Peyer's patch (tissue), 4 donors: ENCODE measurements at places on chromosomes 7 and 10.

DNA sequence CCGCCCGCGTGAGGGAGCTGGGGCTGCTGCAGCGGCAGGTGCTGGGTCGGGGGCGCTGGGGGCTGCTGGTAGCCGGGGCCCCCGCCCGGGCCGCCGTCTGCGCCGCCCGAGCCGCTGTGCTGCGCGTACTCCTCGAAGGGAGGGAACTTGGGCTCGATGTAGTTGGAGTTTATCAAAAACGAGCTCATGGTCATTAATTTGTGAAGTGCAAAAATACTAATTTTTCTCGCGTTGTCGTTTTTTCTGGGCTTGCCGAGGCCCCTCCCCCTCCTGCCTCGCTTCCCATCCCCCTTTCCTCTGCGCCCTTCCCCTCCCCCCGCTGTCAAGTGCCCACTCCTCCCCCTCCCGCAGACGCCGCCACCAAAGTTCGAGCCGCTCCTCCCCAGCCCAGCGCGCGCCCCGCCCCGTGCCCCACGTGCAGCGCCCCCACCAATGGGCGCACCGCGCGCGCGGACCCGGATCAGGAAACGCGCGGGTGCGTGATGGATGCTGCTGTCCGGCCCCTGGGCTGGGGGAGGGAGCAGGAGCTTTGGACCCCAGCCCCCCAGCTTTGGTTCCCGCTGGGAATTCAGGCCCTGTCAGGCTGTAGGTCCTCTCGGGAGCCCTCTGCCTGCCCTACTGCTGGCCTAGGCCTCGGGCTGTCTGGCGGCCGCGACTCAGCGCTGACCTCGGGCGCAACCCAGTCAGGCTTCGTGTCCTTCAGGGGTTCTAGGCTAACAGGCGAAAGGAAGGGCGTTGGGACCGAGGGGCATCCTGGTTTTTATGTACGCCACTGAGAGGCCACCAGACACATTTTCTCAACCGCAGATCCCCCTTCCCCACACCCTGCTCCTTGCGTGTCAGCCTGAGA, at the start of gene HOXA4:
TSS of gene HOXA4 (minus strand) at position 218 of the 850 bp plus-strand sequence. CDS start at position 194, 24 bp downstream.
- DNase-seq, result peak; percentile 95
- no peaks in the 10 kb centered on the region for H3K36me3 ChIP-seq
- H3K4me1 ChIP-seq, result peaks cover 11% of the 10 kb centered on the region

DNA sequence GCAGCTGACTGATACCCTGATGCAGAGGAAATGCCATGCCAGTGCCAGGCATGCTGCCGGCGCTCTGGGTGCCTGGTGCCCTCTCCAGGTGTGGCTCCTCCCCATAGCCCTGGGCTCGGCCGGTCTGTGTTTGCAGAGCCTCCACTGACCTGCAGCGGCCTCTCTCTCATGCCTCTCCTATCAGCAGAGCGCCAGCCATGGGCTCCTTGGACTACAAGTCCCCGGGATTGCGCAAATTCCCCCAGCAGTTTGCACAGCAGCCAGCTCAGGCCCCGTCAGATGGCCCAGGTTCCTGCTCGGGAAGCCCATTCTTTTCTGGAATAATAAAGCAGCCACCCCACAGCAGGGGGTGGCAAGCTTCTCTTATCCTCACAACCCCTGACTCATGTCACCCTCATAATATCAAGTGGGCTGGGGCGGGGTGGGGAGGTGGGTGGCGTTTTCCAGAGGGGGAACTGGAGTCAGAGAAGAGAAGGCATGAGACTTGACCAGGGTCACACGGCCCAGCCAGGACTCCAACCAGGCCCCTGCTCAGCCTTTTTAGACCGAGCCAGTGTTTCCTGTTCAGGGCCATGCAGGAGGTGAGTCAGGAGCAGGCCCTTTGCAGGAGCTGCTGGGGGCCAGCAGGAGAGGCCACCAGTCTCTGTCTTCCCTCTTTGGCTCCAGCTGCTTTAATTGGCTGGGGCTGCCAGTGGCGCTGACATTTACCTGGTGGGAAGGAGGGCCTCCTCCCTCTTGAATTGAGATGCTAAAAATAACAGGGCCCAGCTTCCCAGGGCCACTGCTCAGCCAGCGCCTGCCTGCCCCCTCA, 58.6 kb downstream of the ZMIZ1 start:
- no peaks in the 10 kb centered on the region for H3K27me3 ChIP-seq
- H3K36me3 ChIP-seq, result no peaks in the 10 kb centered on the region
- H3K4me1 ChIP-seq, result no peaks in the 10 kb centered on the region
- peak; percentile 29 for DNase-seq
- H3K4me3 ChIP-seq, result no peak overlapping the region
- H3K27ac ChIP-seq, result no peak overlapping the region

GRCh38 chr7:109158246-109158645, 588.6 kb downstream of the DNAJB9 start:
- DNase-seq, result no peak
- no peak overlapping the region for H3K27ac ChIP-seq
- no peaks in the 10 kb centered on the region for H3K27me3 ChIP-seq
- no peaks in the 10 kb centered on the region for H3K4me1 ChIP-seq
- no peak overlapping the region for H3K4me3 ChIP-seq

DNA sequence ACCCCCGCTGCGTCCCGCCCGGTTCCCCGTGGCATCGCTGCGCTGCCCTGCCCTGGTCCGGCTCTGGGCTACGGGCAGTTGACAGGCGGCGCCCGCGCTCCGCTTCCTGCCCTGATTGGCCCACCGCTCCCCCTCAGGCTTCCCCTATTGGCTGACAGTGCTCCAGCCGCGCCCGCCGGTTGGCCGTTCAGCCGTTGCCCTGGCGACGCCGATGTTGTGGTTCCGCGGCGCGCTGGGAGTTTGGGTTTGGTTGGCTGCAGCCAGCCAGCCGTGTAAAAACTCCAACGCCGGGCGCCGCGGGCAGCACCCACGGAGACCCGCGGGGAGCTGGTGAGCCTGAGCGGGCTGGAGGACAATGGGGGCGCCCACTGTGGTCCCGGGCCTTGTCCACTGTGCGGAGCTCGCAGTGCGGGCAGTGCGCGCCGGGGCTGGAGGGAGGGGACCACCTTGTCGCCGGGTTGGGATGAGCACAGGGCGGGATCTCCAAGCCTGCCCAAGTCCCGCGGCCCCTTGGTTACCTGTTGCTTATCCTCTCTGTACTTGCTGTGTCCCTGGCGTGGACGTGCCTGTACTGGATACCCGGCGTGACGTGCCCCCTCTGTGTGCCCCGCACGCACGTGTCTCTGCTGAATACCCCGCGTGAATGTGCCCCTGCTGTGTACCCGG, at the start of gene C7orf57:
TSS of gene C7orf57 (plus strand) at position 243 of the 666 bp plus-strand sequence. CDS start 766 bp downstream, outside the sequence.
- H3K27me3 ChIP-seq, result no peaks in the 10 kb centered on the region
- H3K36me3 ChIP-seq, result no peaks in the 10 kb centered on the region
- H3K4me1 ChIP-seq, result peaks cover 7% of the 10 kb centered on the region
- DNase-seq, result peak; percentile 82

GRCh38 chr10:59019603-59020002, 156.8 kb upstream of the PHYHIPL start:
- DNase-seq, result no peak
- no peaks in the 10 kb centered on the region for H3K36me3 ChIP-seq
- no peak overlapping the region for H3K27ac ChIP-seq

GRCh38 chr10:101778781-101779543, 3.0 kb upstream of the FGF8 start:
- H3K36me3 ChIP-seq, result no peaks in the 10 kb centered on the region
- H3K27ac ChIP-seq, result no peak overlapping the region
- H3K4me1 ChIP-seq, result peaks cover 3% of the 10 kb centered on the region
- peak; percentile 77 for DNase-seq
- H3K27me3 ChIP-seq, result no peaks in the 10 kb centered on the region

DNA sequence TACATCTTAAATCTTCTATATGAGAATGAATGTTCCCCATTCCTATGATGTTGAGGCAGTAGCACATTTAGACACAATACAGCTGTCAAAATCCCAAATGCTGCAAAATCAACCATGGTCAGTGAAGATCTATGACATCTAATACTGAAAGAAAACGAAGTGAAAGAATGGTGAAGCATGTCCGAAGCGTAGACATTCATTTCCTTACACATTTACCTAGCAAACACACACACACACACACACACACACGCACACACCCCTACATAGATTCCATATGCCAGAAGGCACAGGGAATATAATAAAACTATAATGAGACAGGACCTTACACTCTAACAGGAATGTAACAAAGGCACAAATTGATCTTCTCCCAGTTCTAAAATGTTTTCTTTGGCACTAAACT, 32.5 kb downstream of the CCDC6 start:
- DNase-seq, result no peak
- no peaks in the 10 kb centered on the region for H3K27me3 ChIP-seq
- H3K27ac ChIP-seq, result no peak overlapping the region

DNA sequence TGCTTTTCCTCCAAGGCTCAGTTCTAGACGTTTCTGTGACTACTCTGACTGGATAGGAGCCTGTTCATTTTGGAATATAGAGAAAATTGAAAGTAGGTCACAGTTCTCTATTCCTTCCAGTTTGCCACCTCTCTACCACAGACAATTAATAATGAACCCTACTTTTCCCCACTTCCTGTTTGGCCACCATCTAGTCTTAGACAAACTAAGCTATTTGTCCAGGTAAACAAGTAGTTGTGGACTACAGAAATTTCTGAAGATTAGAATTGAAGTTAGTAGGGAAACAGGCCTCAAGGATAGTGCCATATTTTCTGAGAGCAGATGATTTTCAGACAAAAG, 87.0 kb downstream of the AUTS2 start:
- no peaks in the 10 kb centered on the region for H3K4me1 ChIP-seq
- DNase-seq, result no peak
- H3K4me3 ChIP-seq, result no peak overlapping the region

- H3K4me1 ChIP-seq, result no peaks in the 10 kb centered on the region
- no peak overlapping the region for H3K4me3 ChIP-seq
- DNase-seq, result no peak
- no peaks in the 10 kb centered on the region for H3K36me3 ChIP-seq
- H3K27me3 ChIP-seq, result no peaks in the 10 kb centered on the region
- no peak overlapping the region for H3K27ac ChIP-seq
Measured at GRCh38 chr10:35752469-35753461, 110.7 kb upstream of the FZD8 start.

DNA sequence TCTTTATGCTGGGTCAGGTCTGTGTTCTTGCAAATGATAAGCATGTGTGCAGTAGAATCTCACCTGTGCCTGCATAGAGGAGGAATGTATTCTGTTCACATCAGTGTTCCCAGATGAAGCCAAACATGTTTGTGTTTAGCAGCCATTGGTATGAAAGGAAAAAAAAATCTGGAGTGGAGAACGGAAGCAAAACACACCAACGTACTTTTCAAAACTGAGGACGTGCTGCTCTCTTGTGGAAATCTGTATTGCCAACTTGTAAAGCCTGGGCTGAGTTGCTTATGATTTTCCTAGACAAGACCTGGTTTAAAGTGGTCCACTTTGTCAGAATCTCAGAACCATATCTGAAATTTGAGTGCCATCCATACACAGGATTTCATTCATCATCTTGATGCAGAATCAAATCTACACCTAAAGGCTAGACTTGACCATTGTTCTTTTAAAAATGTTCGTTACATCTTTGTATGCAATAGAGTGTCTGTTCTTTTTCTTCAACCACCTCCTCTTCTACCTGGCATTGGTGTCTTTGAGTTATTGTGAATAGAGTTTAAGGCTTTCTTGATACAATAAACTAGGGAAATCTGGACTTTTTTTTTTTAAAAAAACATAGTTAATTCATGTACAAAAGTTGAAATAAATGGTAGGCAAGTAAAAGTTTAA, 367.7 kb downstream of the PHF14 start:
- no peaks in the 10 kb centered on the region for H3K4me1 ChIP-seq
- no peak overlapping the region for H3K4me3 ChIP-seq
- H3K27me3 ChIP-seq, result no peaks in the 10 kb centered on the region
- H3K36me3 ChIP-seq, result no peaks in the 10 kb centered on the region

GRCh38 chr10:93745408-93746065, 12.2 kb upstream of the LGI1 start:
- no peaks in the 10 kb centered on the region for H3K36me3 ChIP-seq
- no peak for DNase-seq
- H3K27ac ChIP-seq, result no peak overlapping the region
- no peaks in the 10 kb centered on the region for H3K4me1 ChIP-seq
- no peak overlapping the region for H3K4me3 ChIP-seq
- H3K27me3 ChIP-seq, result no peaks in the 10 kb centered on the region

DNA sequence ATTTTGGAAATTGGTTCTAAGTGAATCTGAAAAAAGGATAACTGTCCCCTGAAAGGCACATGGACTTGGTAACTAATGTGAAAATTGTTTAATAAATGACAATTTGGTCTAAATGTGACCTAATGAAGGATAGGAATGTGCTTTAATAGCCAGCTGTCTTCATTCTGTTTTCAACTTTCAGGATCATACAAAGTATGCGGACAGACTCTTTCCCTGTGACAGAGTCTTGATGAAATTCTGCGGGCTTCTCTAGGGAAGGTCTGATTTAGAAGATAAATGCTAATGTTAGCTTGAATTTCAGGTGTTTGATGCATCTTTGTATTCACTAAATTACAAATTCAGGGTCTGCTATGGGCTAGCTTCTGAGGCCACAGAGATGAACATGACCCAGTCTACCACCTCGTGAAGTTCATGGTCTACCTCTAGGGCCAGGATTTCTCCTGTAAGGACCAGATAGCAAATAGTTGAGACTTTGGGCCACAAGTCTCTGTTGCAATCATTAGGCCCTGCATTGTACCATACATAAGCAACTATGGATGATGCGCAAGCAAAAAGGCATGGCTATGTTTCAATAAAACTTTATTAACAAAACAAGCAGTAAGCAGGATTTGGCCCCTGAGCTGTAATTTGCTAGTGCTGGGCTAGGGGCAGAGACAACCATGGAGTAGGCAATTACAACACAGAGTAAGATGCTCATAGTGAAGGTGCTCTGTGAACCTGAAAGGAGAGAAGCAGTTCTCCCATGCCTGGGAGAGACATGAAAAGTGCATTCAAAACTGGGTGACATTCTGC, 368.6 kb downstream of the INHBA start:
- H3K27me3 ChIP-seq, result no peaks in the 10 kb centered on the region
- no peak for DNase-seq
- no peak overlapping the region for H3K27ac ChIP-seq
- no peaks in the 10 kb centered on the region for H3K4me1 ChIP-seq
- H3K4me3 ChIP-seq, result no peak overlapping the region

DNA sequence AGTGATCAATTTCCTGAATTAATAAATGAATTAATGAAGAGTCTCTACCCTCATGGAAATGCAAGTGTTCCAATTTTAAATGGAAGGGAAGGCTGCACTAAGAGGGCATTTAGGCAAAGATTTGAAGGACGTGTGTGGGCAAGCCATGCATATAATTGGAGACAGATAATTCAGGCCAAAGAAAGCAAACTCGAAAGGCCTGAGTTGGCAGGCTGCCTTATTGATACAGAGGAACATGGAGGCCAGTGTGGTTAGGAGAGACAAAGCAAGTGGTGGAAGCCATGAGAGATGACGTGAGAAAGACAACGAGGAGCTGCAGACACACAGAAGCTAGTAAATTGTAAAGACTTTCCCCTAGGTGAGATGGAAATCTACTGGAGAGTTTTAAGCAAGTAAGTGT, 15.4 kb upstream of the PCLO start:
- DNase-seq, result no peak
- no peak overlapping the region for H3K27ac ChIP-seq
- no peaks in the 10 kb centered on the region for H3K27me3 ChIP-seq
- H3K4me3 ChIP-seq, result no peak overlapping the region
- H3K4me1 ChIP-seq, result no peaks in the 10 kb centered on the region
- no peaks in the 10 kb centered on the region for H3K36me3 ChIP-seq

- no peaks in the 10 kb centered on the region for H3K27me3 ChIP-seq
- H3K4me1 ChIP-seq, result no peaks in the 10 kb centered on the region
- no peak overlapping the region for H3K27ac ChIP-seq
- no peak for DNase-seq
- H3K36me3 ChIP-seq, result no peaks in the 10 kb centered on the region
Measured at GRCh38 chr7:118755067-118755625, 530.6 kb downstream of the ANKRD7 start.
